Heart left ventricle (tissue), 16 donors: ENCODE measurements at places on chromosomes 1 and 21. TPM values are rescaled to one million over a fixed set of nuclear protein-coding genes. Genes with fewer than 3 reads are reported as not detected.

GRCh38 chr1:27773826-27774445 lies 917 bp downstream of the STX12 start:
- no peak for DNase-seq
- H3K27me3 ChIP-seq, result no peaks in the 10 kb centered on the region
- H3K4me3 ChIP-seq, result peak overlapping the region; percentile 80
- peak overlapping the region; percentile 97 for H3K27ac ChIP-seq
- peaks cover 61% of the 10 kb centered on the region for H3K4me1 ChIP-seq
- H3K36me3 ChIP-seq, result no peaks in the 10 kb centered on the region

DNA sequence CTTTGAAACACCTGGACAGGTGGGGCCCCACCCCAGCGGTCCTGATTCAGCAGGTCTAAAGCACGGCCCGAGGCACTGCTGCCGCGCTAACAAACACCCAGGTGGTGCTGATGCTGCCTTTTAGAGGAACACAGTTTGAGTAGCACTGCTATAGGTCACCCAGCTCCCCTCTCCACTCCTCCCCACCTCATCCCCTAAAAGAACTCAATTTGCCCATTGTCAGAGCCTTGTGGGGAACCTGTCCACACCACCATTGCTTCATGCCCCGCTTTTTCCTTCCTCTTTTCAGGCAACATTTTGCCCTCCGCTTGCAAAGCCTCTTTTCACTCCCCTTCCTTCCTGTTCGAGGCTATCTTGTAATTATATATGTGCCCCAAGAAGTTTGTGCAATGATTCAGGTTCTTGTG lies 26.2 kb upstream of the PADI4 start:
- no peaks in the 10 kb centered on the region for H3K27me3 ChIP-seq
- H3K4me1 ChIP-seq, result no peaks in the 10 kb centered on the region
- no peak overlapping the region for H3K27ac ChIP-seq
- no peak for DNase-seq
- no peak overlapping the region for H3K4me3 ChIP-seq

GRCh38 chr1:145796753-145797152 lies 27.1 kb downstream of the RNF115 start:
- no peak overlapping the region for H3K27ac ChIP-seq
- DNase-seq, result no peak
- H3K4me3 ChIP-seq, result no peak overlapping the region
- H3K36me3 ChIP-seq, result peaks cover 20% of the 10 kb centered on the region
- no peaks in the 10 kb centered on the region for H3K4me1 ChIP-seq

GRCh38 chr1:38475624-38476005 lies 384.0 kb downstream of the RRAGC start:
- H3K4me3 ChIP-seq, result no peak overlapping the region
- DNase-seq, result no peak
- H3K36me3 ChIP-seq, result no peaks in the 10 kb centered on the region
- H3K27ac ChIP-seq, result no peak overlapping the region
- H3K4me1 ChIP-seq, result peaks cover 7% of the 10 kb centered on the region

DNA sequence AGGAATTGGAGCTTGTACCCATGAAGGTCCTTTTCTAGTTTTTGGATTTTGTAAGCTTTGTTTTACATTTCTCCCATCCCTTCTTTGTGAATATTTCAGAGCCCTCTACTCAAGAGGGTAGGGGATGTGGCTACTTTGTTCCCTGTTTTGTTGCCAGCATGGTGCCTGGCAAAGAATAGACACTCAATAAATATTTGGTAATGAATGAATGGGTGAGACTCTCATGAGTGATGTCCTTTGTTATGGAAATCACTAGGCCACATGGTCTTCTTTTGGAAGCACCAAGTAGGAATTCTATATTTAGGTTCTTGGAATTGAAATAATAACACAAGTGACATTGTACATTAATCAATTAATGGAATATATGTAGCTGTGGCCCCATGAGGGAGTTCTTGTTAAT lies 26.8 kb upstream of the ATP5PO start:
- DNase-seq, result no peak
- no peaks in the 10 kb centered on the region for H3K36me3 ChIP-seq
- H3K4me1 ChIP-seq, result no peaks in the 10 kb centered on the region

DNA sequence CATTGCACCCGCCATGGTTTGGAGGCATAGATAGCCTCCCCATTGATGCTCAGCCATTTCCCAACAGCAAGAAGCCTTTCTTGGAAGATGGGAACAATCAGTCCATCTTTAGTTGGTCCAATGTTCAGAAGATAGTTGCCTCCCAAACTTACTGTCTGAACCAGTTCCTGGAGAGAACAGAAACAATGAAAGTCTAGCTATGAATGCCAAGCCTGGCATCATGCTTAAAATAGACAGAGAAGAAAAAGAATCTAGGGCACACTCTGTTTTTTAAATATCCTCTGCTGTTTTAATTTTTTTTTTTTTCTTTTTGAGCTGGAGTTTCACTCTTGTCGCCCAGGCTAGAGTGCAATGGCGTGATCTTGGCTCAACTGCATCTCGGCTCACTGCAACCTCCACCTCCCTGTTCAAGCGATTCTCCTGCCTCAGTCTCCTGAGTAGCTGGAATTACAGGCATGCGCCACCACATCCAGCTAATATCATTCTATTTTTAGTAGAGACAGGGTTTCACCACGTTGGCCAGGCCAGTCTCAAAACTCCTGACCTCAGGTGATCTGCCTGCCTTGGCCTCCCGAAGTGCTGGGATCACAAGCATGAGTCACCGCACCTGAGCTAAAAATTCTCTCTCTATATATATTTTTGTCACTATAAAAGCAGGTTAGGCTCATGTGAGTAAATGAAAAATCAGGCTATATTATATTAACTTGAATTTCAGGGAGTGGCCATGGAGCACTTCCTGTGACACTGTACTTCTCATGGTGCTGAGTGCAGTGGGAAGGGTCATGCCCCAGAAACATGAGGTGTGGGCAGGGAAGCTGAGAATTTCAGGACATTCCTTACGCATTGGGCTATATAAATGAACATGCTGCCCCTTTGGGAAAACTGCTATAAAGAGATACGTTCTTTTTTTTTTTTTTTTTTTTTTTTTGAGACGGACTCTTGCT lies 19.1 kb downstream of the FUCA1 start:
- H3K27me3 ChIP-seq, result no peaks in the 10 kb centered on the region
- no peaks in the 10 kb centered on the region for H3K4me1 ChIP-seq
- H3K27ac ChIP-seq, result peak overlapping the region; percentile 71
- no peak overlapping the region for H3K4me3 ChIP-seq

DNA sequence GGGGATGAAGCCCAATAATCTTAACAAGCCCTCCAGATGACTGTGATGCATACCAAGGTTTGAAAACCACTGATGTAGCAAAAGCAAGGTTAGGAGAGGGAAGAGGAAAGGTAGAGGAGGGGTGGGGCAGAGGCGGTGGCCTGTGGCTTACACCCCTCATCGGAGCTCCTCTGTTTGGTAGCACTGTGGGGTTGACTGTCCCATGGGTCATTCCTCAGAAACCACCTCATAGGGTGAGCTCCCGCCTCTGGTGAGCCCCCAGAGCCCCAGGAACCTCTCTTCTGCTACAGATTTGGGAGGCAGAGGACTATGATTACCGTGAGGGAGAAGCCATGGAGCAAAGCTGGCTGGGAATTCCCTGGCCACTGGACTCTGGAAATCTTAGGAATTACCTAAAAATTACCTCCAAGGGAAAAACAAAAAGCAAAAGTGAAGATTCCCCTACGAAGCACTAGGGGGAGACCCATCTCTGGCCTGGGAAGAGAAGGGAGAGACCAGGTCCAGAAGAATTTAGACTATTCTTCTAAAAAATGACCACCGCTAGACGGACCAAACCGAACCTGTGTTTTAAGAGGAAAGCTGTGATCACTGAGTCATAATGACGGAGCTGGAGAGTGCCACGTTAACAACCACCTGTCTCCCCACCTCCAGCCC lies 1.5 kb upstream of the RASSF5 start:
- peaks cover 32% of the 10 kb centered on the region for H3K27me3 ChIP-seq
- no peak overlapping the region for H3K27ac ChIP-seq
- DNase-seq, result no peak
- peaks cover 49% of the 10 kb centered on the region for H3K4me1 ChIP-seq
- no peak overlapping the region for H3K4me3 ChIP-seq

DNA sequence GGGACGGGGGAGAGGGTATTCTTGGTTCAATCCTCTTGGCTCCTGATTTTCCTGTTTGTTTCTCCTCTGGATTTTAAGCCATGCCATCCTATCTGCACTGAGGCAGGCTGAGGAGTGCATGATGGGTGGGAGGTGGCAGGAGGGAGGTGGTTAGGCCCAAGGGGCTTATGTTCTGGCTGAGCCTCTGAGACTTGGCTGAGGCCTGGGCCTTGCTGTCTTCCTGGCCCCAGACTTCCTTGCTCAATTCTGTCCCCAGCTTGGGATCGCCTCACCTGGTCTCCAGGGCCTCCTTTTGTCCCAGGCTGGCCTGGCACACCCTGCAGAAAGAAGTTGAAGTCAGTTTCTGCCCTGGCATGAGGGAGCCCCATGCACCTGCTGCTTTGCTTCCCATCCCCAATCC lies 11.2 kb downstream of the COL9A2 start:
- no peak overlapping the region for H3K27ac ChIP-seq
- H3K4me3 ChIP-seq, result no peak overlapping the region
- no peaks in the 10 kb centered on the region for H3K27me3 ChIP-seq
- H3K36me3 ChIP-seq, result no peaks in the 10 kb centered on the region
- no peak for DNase-seq

DNA sequence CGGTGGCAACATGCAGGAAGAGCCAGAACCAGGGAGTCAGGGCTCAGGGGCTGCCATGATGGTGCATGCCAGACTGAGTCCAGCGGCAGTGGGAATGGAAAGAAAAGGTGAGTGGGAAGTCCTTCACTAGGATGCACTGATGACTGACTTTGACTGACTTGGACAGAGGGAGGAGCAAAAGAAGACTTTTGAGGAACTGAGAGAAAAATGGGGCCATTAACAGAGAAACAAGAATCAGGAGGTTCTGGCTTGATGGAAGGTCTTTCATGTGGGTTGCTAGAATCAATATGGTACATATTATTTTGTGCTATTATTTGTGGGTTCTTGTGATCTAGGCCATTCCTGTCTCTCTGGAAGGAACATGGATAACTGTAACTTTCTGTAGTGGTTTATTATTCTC lies 454.6 kb upstream of the PROX1 start:
- no peaks in the 10 kb centered on the region for H3K27me3 ChIP-seq
- no peaks in the 10 kb centered on the region for H3K4me1 ChIP-seq
- H3K4me3 ChIP-seq, result no peak overlapping the region

GRCh38 chr1:44296806-44297205 lies 58.3 kb downstream of the ERI3 start:
- no peak overlapping the region for H3K4me3 ChIP-seq
- no peaks in the 10 kb centered on the region for H3K27me3 ChIP-seq
- no peak overlapping the region for H3K27ac ChIP-seq
- H3K4me1 ChIP-seq, result peaks cover 19% of the 10 kb centered on the region

GRCh38 chr1:236753516-236753915 lies 41.6 kb upstream of the MTR start:
- no peaks in the 10 kb centered on the region for H3K27me3 ChIP-seq
- H3K4me1 ChIP-seq, result peaks cover 6% of the 10 kb centered on the region
- H3K4me3 ChIP-seq, result no peak overlapping the region
- H3K27ac ChIP-seq, result peak overlapping the region; percentile 38
- no peaks in the 10 kb centered on the region for H3K36me3 ChIP-seq

Gene GCSAML
- not detected for total RNA-seq

Gene DNAH14
- total RNA-seq, result 3.1 TPM

Gene WDR64
- total RNA-seq, result not detected

Gene PDZK1IP1
- not detected for total RNA-seq

Gene CRP
- 0.35 TPM for total RNA-seq

Gene AKR7A3
- not detected for total RNA-seq

Gene CD5L
- 0.19 TPM for total RNA-seq
